Natural killer cell treated with Interleukin-12 subunit alpha and Interleukin-12 subunit beta and Interleukin-15 and Interleukin-18, amount 100 ng/mL, for 72 hours (primary cell): ENCODE measurements at places on chromosomes 2 and 18.

GRCh38 chr2:75528221-75528977 is 32.3 kb downstream of the EVA1A start:
- no peak for DNase-seq
- peaks cover 6% of the 10 kb centered on the region for H3K27me3 ChIP-seq
- H3K4me1 ChIP-seq = no peaks in the 10 kb centered on the region
- H3K4me3 ChIP-seq = no peak overlapping the region
- H3K27ac ChIP-seq = no peak overlapping the region
- H3K36me3 ChIP-seq = no peaks in the 10 kb centered on the region

DNA sequence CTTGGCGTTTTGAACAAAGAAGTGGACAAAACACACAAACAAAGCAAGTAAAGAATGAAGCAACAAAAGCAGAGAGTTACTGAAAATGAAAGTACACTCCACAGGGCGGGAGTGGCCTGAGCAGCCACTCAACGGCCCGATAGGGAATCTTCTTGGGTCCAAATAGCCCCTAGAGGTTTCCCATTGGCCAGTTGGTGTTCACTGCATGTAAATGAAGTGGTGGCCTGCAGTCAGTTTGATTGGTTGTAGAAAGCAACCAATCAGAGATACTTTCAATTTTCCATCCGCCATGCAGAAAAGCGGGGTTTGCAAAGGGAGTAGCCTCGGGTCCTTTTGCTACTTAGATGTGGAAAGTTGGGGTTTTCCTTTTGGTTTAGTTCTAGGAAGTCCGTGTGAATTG is 31.6 kb downstream of the CYBRD1 start:
- DNase-seq = no peak
- H3K36me3 ChIP-seq = no peaks in the 10 kb centered on the region
- H3K4me3 ChIP-seq = no peak overlapping the region
- H3K27ac ChIP-seq = no peak overlapping the region
- H3K27me3 ChIP-seq = no peaks in the 10 kb centered on the region

DNA sequence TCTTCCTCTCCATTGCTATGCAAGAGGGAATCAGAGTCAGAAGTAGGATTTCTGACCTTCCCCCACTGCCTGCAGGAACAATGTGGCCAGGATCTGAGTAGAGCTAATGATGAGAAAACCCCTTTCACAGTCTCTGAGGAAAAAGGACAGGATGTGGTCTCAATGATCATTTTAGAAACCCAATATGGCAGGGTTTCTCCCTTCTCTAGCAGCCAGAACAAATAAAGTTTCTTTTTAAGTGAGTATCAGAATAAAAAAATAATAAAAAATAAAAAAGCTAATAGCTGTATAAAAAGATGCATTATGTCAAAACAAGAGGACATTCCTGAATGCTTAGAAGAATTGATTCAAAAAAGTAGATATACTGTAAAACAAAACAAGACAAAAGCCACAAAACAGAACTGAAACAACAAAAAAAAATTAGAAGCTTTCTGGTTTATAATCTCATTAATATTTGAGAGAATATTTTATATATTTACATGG is 1124.9 kb upstream of the ZEB2 start:
- peaks cover 2% of the 10 kb centered on the region for H3K27me3 ChIP-seq

DNA sequence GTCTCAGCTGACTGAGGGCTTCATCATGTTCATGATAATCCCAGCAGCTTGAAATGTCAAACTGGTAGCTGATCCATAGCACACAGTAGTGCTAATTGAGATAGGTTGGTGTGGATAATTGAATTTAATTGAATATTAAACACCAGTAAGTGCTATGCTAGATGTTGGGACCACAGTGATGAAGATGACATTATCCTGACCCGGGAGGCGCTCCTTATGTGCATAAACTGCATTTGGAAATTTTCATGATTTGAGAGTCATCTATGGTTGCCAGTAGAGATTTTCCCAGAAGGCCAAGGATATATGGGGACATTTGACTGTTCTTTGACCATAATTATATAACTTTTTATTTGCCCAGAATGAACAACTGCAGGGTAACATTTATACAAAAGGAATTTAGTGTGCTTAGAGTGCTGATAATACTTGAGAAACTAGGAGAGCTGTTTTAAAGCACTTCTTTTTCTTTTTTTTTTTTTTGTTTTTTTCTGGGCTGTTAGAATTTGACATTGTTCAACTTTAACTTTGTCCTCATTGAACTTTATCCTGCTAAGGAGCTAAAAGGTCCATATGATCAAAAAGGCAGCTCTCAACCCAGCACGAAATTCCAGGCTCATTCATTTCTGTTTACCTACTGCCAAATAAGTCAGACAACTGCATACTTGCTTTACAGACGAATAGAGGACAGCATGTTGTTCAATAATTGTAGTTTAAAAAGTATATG is 242.8 kb downstream of the NEDD4L start:
- no peaks in the 10 kb centered on the region for H3K36me3 ChIP-seq
- no peak overlapping the region for H3K4me3 ChIP-seq
- DNase-seq = no peak
- H3K4me1 ChIP-seq = no peaks in the 10 kb centered on the region

DNA sequence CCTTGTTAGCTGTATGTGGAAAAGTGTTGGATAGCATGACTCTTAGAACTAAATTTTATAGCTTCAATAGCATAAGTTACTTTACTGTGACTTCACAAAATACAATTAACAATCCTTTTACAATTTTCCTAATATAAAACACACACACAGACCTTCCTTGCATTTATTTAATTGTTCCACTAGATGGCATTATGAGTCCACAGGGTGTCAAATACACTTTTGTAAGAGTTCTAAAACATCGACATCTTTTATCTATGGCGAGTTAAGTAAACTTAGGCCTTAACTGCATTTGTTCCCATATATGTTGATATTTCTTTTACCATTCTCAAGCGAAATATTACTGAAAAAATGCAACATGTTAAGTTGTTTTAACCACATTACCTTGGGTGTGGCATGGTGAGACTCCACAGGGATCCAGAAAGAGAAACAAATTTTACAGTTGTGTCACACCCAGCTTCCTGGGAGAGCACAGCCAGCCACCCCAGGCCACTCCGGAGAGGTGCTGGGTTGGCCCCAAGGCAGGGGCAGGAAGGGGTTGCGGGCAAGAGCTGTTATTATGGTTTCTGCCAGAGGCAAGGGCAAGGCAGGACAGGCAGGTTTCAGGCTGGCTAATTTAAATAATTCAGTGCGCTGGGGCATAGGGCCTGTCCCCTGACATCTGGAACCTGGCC is 312.4 kb upstream of the MC4R start:
- no peaks in the 10 kb centered on the region for H3K27me3 ChIP-seq
- DNase-seq = no peak
- no peak overlapping the region for H3K4me3 ChIP-seq
- no peak overlapping the region for H3K27ac ChIP-seq

- H3K4me3 ChIP-seq = peak overlapping the region; percentile 71
- peaks cover 50% of the 10 kb centered on the region for H3K4me1 ChIP-seq
- H3K36me3 ChIP-seq = peaks cover 5% of the 10 kb centered on the region
- peaks cover 6% of the 10 kb centered on the region for H3K27me3 ChIP-seq
- DNase-seq = peak; percentile 77
Measured at GRCh38 chr2:207330912-207331311, 165.2 kb upstream of the KLF7 start.

GRCh38 chr2:100060875-100061274 is 81.5 kb downstream of the AFF3 start:
- no peaks in the 10 kb centered on the region for H3K4me1 ChIP-seq
- H3K36me3 ChIP-seq = no peaks in the 10 kb centered on the region
- no peak for DNase-seq
- H3K27ac ChIP-seq = no peak overlapping the region
- peaks cover 5% of the 10 kb centered on the region for H3K27me3 ChIP-seq

DNA sequence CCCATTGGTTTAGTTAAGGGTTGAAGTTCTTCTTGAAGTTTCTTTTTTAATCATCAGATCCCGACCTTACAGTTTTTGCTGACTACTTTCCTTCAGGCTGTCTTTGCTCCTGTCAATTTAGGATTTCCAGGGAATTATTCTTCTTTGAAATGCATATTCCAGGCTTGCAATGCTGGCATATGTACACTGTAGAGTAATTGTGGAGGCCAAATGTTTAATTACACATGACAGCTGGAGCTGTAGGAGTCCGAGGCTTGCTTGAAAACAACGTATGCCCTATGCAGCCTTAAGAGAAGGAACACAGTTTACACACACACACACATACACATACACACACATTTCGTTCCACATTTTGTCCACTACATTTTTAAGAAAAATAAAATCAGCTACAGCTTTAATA is 602.3 kb downstream of the TMEM182 start:
- H3K4me1 ChIP-seq = no peaks in the 10 kb centered on the region
- H3K27me3 ChIP-seq = no peaks in the 10 kb centered on the region
- DNase-seq = no peak

DNA sequence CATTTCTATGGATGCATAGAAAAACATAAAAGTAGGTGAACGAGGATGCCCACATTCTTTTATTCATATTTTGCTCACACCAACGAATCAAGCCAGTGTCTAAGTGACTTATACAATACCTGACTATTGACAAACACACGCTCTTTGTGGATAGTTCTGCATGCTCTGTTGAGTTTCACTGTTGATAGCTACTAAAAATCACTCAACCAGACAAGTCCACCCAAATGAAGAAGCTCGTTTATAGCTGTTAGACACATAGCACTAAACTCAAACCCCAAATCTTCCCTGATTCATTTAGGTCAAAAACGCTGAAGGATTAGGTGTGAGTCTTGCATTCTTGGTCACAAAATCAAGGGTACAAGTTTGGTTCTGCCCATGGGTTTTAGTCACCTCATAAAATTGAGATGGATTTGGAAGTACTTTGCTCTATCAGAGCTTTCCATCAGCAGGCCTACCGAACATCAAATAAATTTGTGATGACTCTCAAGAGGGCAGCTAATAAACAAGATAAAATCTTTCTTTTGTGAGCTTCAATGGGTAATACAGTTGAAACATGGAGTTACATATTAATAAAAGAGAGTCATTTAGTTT is 92.7 kb upstream of the ETAA1 start:
- no peak for DNase-seq
- H3K4me3 ChIP-seq = no peak overlapping the region
- no peaks in the 10 kb centered on the region for H3K4me1 ChIP-seq

DNA sequence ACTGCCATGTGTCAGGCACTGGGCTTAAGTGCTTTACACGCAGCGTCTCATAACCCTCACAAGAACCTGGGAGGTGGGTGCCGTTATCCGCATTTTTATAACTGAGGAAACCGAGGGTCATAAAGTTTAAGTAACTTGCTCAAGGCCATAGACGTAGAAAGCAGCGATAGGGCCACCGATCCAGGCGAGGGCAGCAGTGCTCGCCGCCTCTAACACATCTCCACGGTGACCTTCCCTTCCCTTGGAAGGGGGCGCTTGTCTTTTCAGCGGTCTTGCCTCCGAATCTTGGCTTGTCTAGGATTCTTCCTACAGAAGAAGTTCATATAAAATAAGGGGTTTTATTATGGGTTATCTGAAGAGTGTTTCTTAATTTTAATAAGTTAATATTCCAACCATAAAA is 186.6 kb downstream of the GBX2 start:
- no peaks in the 10 kb centered on the region for H3K36me3 ChIP-seq
- H3K27ac ChIP-seq = no peak overlapping the region
- DNase-seq = no peak
- no peaks in the 10 kb centered on the region for H3K4me1 ChIP-seq
- no peaks in the 10 kb centered on the region for H3K27me3 ChIP-seq

DNA sequence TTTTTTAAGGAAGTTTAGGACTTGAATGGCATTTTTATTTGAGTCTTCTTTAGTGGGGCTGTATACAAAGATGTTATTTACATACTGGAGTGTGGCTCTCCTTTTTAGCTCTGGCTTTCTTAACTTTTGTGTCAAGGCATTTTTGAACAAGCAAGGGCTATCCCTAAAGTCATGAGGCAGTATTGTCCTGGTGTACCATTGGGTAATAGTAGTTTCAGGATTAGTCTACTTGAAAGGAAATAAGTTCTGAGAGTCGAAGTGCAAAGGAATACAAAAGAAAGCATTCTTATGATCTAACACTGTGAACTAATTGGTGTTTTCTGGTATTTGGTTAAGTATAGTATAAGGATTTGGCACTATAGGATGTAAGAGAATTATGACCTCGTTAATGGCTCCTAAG is 1.9 kb upstream of the CYP27A1 start:
- H3K36me3 ChIP-seq = peaks cover 25% of the 10 kb centered on the region
- H3K4me1 ChIP-seq = no peaks in the 10 kb centered on the region
- peaks cover 38% of the 10 kb centered on the region for H3K27me3 ChIP-seq
- H3K4me3 ChIP-seq = no peak overlapping the region

DNA sequence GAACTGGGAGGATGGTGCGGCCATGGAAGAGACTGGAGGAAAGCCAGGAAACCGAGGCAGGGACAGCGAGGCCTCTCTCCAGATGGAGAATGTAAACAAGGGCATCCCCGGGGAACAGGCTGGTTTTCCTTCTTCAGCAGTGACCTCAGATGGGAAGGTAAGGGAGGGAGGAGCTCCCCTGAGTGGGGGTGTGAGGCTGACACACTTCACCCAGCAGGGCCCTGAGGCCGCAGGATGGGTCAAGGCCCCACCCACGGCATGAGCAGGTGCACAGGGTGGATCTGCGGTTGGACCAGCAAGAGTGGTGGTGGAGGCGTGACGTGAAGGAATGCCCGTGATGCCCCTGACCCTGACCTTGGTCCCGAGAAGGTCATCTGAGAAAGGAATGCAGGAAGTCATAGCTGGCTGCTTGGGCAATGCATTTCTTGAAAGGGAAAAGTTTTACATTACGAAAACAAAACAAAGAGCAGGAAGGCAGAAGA is 48.1 kb downstream of the ADCY3 start:
- H3K27ac ChIP-seq = no peak overlapping the region
- H3K36me3 ChIP-seq = no peaks in the 10 kb centered on the region
- H3K27me3 ChIP-seq = no peaks in the 10 kb centered on the region
- H3K4me1 ChIP-seq = peaks cover under 1% of the 10 kb centered on the region
- DNase-seq = no peak

- peaks cover 17% of the 10 kb centered on the region for H3K27me3 ChIP-seq
- no peak overlapping the region for H3K27ac ChIP-seq
- H3K4me3 ChIP-seq = no peak overlapping the region
- H3K36me3 ChIP-seq = no peaks in the 10 kb centered on the region
Measured at GRCh38 chr2:217127744-217128143, 267.9 kb upstream of the TNP1 start.

GRCh38 chr2:141021109-141021508 is 1109.7 kb downstream of the LRP1B start:
- no peaks in the 10 kb centered on the region for H3K27me3 ChIP-seq
- no peak for DNase-seq
- H3K4me3 ChIP-seq = no peak overlapping the region
- no peak overlapping the region for H3K27ac ChIP-seq
- H3K36me3 ChIP-seq = no peaks in the 10 kb centered on the region
